ENCODE measurements at places on chromosomes 5 and 9. TPM values are rescaled to one million over a fixed set of nuclear protein-coding genes. Genes with fewer than 3 reads are reported as not detected.

GRCh38 chr5:78601559-78602314 is 46.8 kb downstream of the LHFPL2 start:
- DNase-seq = no peak

DNA sequence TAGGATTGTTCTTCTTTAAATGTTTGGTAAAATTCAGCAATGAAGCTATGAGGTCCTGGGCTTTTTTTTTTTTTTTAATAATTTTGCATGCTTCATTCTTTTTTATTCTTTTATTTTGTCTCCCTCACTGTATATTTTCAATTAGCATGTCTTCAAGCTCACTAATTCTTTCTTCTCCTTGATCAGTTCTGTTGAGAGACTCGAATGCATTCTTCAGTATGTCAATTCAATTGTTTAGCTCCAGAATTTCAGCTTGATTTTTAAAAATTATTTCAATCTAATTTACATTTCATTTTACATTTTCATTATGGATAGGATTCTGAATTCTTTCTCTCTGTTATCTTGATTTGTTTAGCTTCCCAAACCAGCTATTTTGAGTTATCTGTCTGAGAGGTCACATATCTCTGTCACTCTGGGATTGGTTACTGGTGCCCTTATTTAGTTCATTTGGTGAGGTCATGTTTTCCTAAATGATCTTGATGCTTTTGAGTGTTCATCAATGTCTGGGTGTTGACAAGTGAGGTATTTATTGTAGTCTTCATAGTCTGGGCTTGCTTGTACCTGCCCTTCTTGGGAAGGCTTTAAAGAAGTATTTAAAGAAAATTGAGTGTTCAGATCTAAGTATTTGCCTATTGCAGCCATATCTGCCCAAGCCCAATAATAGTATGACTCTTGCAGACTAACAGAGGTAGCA is 9.1 kb downstream of the LURAP1L start:
- DNase-seq = no peak

Gene OR13C4
- not detected for total RNA-seq

DNA sequence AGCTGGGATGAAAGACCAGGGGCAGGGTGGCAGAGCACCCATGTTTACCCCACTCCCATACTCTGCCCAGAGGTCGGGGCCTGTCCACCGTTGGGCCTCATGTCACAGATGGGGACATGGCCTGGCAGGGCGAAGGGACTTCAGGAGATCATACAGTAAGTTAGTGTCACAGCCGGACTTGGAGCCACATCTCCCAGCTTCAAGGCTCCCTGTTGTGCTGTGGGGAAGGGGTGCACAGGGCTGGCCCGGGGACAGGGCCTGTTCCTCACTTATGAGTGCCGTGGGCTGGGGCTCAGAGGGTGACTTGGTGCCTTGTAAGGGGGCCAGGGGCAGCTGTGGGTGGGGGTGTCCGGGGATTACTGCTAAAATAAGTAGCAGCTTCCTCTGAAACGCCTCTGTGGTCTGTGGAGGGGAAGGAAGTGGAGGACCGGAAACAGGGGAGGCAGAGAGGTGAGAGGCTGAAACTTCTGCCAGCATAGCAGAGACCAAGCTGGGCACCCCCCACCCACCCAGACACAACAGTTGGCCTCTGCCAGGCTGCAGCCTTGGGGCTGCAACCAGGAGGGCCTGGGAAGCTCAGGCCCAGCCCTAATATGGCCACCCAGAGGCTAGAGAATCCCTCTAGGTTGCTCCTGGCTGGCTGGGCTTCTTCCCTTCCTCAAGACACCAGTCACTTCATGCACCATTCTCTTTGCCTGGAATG is 41.1 kb upstream of the NEK6 start:
- peak; percentile 49 for DNase-seq

GRCh38 chr5:167671176-167671575 is 620.3 kb upstream of the WWC1 start:
- no peak for DNase-seq

Gene GFPT2
- total RNA-seq = 0.52 TPM

DNA sequence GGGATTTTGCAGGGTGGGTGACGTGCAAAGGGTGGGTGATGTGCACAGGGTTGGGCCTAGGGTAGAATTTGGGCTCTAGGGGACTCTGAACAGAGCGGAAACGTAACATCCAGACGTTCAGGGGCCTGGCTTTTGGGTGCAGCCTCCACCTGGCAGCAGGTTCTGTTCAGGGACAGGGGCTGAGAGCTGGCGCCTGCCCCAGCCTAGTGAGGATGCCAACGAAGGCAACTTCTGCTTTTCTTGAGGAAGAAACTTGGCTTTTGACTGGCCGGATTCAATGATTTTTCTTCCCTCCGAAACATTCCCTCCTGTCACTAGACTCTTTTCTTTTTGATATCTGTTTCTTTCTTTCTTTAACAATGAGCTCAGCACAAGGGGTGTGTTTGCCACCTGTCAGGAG is 38.6 kb upstream of the SLC6A19 start:
- DNase-seq = no peak

All from naive thymus-derived CD8-positive, alpha-beta T cell (primary cell).